Smooth muscle cell of trachea (primary cell): ENCODE measurements at places on chromosomes 7 and 10. TPM values are rescaled to one million over a fixed set of nuclear protein-coding genes. Genes with fewer than 3 reads are reported as not detected.

The CUBN gene
- total RNA-seq = 3.3 and 3.6 TPM in 2 replicates

The TMEM178B gene
- under 0.01 TPM in 1 of 2 replicates, not detected in the other for total RNA-seq

The INSYN2A gene
- total RNA-seq = 0.73 and 2.6 TPM in 2 replicates

The SFXN4 gene
- 9.3 and 12.9 TPM in 2 replicates for total RNA-seq

The CALCR gene
- total RNA-seq = not detected in 2 replicates

The PPP1R17 gene
- not detected in 2 replicates for total RNA-seq

The CARD11 gene
- total RNA-seq = not detected in 2 replicates

The CHST15 gene
- 0.73 and 12.1 TPM in 2 replicates for total RNA-seq

The IL2RA gene
- not detected in 2 replicates for total RNA-seq

The RET gene
- total RNA-seq = 1.6 and 1.8 TPM in 2 replicates
